ENCODE measurements at places on chromosomes 7 and 10.

- no peak for DNase-seq
These were observed 32.5 kb upstream of the ZNF107 start for GRCh38 chr7:64633401-64633800.

GRCh38 chr10:84293574-84294016, 34.8 kb upstream of the CCSER2 start:
- no peak for DNase-seq

- DNase-seq: peak; percentile 60
These were observed 78.9 kb downstream of the LRRC17 start for GRCh38 chr7:102991540-102992214.

DNA sequence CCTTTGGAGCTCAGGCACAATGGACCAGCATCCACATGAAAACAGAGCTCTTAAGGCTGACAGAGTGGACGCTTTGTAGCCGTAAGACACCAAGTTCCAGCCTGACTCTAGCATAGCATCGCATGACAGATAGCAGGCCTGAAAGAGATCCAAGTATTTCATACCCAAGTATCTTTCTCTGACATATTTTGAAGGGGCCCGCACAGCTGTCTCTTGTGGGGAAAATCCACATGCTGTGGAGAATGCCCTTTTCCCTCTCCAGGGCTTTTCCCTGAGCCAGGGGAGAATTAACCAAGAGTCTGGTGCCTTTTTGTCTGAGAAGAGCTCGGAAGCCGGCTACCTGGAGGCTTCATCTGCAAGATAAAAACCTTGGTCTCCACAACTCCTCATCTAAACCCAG, 51.0 kb downstream of the CFAP46 start:
- DNase-seq: no peak

GRCh38 chr10:96387161-96387560, 28.4 kb upstream of the OPALIN start:
- peak; percentile 41 for DNase-seq

GRCh38 chr7:156792611-156793010, 100.4 kb downstream of the LMBR1 start:
- DNase-seq: no peak

DNA sequence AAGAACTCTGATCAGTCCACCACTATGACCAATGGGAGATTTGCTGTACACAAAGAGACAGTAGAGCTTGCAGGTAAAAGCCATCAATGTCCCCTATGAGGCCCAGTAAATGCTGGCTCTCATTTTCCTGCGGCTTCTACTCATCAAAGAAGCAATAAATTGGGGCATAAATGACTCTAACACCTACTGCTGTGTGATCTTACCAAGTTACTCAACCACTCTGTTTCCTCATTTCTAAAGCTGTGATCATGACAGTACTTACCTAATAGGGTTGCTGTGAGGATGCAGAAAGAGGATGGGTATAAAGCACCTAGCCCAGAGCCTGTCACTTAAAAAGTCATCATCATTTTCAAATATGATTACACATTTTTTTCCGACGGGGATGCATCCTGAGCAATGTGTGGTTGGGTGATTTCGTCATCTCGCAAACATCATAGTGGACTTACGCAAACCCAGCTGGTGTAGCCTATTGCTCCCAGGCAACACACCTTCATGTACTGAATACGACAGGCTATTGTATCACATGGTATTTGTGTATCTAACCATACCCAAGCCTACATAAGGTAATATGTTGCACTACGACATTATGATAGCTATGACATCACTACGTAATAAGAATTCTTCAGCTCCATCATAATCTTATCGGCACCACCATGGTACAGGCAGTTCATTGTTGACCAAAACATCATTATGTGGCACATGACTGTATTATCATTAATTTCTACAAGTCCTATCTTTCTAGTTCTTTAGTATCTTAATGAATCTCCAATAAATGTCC, 7.1 kb upstream of the MGMT start:
- no peak for DNase-seq

DNA sequence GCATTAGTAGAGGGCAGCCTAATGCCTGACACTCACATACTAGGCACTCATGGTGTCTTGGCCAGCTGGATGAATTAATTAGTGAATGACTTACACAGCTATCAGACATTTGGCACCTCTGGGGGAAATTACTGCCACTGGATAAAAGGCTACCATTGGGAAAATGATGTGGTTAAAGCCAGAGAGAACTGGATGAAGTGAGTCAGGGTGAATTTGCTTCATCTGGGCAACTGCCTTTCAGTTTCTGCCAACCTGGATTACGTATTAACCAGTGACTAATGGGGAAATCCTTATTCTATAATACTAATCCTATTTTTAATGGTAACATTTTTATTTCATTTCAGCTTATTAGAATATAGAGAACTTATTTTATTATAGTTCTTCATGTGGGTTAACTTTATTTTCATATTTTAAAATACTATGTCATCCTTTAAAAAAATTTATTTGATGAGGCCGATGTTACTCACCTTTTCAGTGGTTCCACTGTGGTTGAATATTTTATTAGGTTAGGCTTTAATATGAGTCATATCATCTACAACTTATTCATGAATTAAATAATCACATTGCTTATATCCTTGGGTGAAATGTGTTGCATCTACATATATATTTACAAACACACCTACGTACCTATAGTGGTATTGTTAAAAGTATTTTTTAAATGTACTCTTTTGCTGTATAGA, 85.6 kb upstream of the CAPZA2 start:
- DNase-seq: peak; percentile 54

- no peak for DNase-seq
These were observed 2.8 kb downstream of the MCU start for GRCh38 chr10:72694476-72695369.

DNA sequence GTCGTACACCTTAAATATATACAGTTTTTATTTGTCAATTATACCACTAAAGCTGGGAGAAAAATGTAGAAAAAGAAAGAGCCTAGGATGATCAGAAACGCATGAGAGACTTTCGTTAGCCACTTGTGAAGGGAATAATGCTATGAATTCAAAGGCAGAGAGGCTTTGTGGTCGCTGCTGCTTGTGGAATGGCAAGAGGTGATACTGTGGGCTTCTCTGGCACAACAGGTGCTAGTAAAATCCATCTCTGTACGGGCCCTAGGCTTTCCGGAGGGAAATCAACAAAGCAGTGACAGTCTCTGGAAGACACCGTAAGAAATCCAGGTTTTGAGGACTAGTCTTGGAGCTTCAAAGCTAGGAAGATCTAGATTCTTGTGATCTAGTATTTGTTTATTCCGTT, 52.6 kb downstream of the LRRC72 start:
- DNase-seq: no peak

GRCh38 chr10:73253225-73253555, 746 bp upstream of the MRPS16 start:
- no peak for DNase-seq

DNA sequence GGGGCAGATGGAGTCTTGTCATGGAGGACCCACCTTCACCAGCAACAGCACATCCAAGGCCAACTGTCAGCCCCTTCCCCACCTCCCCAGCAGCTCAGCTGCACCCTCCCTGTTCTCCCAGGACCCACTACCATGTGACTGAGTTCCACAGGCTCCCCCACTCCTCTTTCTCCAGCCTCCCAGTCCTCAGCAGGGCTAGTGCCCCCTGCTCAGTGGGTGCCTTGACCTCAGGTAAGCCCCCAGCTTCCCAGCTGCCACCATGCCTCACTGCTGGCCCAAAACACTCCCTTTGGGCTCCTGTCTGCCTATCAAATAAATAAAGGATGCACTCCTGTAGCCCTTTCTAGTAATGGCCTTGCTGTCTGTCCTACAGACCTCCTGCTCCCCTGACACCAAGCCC, 174.4 kb downstream of the SLIT1 start:
- DNase-seq: no peak

DNA sequence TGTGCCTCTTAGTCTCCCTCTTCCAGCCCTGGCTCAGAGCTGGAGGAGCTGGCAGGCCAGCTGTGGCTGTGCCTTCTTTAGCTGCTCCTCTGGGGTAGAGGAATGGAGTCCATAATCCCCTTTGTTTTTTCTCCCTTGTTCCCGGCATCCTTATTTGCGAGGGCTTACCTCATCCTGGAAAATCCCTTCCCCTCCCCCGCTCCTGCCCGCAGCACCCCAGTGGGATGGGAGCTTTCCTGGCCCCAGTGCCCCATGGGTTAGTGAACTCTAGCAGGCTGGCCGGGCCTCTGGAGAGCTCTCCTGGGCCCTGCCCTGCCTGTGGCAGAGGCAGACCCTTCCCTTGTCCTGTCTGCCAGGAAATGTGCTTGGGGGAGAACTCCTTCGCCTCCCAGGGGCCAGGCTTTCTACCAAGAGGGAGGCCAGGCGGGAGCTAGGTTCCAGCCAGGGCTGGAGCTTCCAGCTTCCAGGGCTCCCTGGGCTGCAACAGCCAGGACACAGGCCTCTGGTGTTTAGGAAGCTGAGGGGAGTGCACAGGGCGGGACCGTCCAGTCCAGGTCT, 16.5 kb upstream of the TRIM8 start:
- no peak for DNase-seq
